ENCODE measurements at places on chromosomes 1 and 21.

DNA sequence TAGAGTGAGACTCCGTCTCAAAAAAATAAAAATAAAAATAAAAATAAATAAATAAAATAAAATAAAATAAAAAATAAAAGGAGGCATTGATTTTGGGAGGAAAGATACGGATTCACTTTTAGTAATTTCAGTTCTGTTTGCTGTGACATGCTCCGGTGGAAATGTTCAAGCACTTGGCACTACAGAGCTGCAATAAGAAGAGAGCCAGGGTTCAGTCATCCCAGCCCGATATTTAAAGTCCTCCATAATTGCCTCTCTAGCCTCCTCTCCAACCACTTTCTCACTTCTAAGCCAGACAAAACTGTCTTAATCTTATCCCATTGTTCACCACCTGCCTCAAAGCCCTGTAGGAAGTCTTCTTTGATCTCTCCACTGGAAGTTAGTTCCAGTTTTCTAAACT is 55.0 kb upstream of the MACF1 start:
- DNase-seq: no peak

DNA sequence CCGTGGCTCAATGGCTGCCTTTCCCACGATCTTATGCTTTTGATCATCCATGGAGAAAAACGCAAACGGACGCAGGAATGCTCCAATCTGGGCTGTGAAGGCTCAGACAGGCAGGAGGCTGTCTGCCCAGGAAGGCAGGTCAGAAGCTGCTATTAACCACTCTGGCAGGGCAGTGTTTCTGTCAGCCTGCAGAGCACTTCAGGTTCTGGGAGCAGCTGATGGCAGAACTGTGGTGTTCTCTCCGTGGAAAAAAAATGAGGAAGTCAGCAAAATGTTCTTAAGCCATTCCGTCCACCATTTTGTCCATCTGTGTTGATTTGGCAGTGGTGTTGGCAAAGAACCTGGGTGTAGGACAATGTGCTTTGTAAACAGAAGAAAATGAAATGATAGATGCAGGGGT is 91.7 kb downstream of the SIM2 start:
- DNase-seq: no peak

GRCh38 chr1:59857679-59858354 is 43.1 kb downstream of the HOOK1 start:
- DNase-seq: no peak

GRCh38 chr1:221497046-221497445 is 244.8 kb downstream of the DUSP10 start:
- DNase-seq: no peak

DNA sequence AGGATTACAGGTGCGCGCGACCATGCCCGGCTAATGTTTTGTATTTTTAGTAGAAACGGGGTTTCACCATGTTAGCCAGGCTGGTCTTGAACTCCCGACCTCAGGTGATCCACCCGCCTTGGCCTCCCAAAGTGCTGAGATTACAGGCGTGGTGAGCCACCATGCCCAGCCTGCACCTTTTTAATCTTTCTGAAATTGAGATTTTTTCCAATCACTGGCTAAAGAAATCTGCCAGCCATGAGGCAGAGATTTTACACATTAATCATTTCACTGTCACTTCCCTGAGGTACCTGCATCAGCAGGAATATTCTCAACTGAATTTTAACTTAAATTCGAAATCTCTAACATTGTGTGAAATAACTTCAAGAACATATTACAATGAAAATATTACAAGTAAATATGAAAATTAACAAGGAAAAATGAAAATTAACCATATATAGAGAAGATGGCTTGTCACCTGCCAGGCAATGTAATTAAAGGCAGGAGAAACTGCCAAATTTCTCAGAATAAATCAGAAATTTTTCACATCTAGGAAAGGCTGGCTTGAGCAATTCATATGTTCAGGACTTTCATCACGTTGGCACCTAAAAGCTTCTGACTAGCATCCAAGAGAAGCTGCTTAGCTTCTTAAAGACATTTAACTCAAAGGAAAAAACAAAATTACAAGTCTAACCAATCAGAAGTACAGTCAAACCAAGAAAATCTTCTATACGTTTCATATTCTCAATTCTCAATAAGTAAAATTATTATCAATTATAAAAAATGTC is 5.9 kb downstream of the ANKRD13C start:
- DNase-seq: no peak

DNA sequence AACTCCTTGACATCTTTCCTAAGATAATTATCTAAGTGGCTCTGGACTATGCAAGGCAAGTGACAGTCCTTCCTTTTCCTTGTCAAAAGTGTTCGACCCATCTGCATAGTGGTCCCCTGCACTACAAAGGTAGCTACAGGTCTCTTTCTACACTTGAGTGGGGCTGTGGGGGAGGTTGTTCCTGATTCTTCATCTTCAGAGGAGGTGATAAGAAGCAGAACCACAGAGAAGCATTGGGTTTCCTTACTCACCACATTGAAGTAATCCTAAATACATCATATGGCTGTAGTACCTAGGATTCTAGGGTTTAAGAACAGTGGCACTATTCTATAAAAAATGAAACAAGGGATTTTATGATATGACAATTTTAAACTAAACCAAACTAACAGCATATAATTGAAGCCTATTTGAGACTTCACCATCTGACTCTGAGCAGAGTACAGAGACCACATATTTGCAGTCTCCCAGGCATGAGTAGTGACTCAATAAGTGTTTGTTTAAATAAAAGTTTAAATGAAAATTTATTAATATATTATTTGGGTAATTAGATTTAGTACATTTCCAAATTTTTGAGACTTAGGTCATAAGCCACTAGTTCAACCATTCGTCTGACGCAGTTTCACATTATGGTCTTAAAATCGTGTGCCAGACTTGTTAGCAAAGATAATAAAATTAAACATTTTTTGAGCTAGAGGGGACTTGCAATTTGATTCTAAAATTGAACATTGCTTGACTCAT is 54.9 kb upstream of the NEK7 start:
- DNase-seq: no peak

DNA sequence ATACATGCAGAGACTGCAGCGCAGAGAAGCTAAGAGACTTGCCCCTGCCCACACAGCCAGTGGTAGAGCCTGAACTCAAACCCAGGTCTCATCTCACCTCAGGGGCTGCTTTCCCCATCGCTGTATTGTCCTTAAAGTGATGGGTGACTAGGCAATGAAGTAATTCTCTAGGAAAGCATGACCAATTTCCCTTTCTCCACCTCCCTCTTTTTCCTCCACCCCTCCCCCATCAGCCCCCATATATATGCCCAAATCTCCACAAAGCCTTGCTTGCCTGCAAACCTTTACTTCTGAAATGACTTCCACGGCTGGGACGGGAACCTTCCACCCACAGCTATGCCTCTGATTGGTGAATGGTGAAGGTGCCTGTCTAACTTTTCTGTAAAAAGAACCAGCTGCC is at the start of gene IL24:
Gene IL24 (plus strand): TSS at position 269 of the 400 bp plus-strand sequence. CDS start 390 bp downstream, outside the sequence.
- DNase-seq: no peak

DNA sequence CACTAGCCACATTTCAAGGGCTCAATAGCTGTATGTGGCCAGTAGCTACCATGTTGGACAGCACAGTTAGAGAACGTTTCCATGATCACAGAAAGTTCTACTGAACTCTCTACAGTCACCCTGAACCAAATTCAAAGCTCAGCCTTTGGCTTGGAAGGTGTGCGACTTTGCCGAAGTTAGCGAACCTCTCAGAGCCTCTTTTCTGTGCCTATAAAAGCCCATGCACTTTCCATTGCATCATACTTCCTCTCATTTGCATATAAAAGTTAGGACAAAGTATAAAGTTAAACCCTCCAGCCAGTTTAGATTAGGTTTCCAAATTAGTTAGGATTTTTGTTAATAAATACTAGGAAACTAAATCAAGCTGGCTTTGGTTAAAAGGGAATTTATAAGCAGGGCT is 4.7 kb upstream of the SLC1A7 start:
- DNase-seq: no peak

GRCh38 chr1:6127587-6128163 is 52.4 kb downstream of the CHD5 start:
- no peak for DNase-seq

DNA sequence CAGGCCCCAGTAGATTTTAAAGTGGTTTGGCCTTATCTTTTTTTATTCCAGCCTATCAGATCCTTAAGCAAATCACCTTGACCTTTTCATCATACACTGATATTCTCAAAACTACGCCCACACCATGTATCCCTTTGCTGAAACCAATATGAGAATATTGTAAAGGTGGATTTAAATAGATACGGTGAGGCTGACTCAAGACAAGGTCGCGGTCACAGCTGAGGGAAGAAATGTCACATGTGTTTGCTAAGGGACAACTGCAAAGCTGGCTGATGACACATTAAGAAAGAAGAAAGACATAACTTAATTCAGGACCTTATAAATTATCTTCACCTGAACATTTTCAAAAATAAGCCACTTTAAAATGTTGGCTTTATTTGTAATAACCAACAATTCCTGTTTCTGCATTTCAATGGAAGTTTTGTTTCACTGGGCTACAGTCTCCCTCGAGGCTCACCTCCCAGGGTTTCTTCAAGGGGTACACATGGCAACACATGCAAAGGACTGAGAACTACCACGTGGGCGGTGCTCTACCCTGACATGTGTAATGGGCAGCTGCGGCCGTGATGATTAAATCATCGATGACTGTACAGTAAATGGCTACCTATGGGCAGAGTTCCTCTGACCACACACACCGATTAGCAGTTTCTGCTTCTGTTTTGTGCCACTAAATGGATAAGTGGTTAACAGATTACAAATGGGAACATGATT is 189.5 kb downstream of the SIPA1L2 start:
- no peak for DNase-seq

- no peak for DNase-seq
Measured at GRCh38 chr1:205856433-205856832, 6.5 kb upstream of the PM20D1 start.
